ENCODE measurements at places on chromosomes 6 and 20. TPM values are rescaled to one million over a fixed set of nuclear protein-coding genes. Genes with fewer than 3 reads are reported as not detected.

DNA sequence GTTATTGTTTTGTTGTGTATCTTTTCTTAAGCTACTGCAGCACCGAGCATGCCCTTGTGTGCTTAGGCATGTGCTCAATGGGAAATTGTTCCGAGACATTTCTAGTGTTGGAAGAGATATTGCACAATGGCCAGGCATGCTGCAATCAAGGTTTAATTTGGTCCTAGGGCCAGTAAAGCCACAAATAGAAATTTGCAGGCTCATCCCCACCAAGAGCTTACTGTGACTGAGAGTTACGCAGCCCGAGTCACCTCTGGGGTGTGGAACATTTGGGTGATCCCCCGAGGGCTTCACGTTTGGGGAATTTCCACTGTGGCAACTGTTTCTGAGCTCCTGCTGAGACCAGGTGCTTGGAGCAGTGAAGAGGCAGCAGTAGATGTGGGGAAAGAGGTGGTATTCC, 65.8 kb downstream of the ADTRP start:
- no peak for DNase-seq

GRCh38 chr6:27297857-27298730, 14.0 kb downstream of the POM121L2 start:
- DNase-seq = no peak

DNA sequence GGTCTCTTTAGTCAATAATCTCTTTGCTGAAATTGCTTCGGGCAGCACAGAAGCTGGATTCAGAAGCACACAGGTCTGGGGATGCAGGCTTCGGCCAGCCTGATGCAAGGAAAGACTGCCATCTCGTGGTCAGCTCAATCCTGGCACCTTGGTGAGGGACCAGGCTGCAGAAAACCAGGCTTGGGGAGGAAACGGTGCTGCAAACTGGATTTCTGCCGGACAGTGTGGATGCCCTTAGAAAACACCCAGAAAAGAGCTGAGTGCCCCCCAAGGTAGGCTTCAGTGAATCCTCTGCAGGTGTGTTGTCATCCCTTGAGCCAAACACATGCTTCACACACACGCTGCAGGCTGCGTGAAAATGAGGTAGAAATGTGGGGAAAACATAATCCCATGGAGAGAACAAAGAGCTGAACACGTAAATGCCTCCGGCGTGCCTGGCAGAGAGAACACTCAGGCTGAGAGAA, 89.8 kb upstream of the PAX1 start:
- DNase-seq = peak; percentile 66

DNA sequence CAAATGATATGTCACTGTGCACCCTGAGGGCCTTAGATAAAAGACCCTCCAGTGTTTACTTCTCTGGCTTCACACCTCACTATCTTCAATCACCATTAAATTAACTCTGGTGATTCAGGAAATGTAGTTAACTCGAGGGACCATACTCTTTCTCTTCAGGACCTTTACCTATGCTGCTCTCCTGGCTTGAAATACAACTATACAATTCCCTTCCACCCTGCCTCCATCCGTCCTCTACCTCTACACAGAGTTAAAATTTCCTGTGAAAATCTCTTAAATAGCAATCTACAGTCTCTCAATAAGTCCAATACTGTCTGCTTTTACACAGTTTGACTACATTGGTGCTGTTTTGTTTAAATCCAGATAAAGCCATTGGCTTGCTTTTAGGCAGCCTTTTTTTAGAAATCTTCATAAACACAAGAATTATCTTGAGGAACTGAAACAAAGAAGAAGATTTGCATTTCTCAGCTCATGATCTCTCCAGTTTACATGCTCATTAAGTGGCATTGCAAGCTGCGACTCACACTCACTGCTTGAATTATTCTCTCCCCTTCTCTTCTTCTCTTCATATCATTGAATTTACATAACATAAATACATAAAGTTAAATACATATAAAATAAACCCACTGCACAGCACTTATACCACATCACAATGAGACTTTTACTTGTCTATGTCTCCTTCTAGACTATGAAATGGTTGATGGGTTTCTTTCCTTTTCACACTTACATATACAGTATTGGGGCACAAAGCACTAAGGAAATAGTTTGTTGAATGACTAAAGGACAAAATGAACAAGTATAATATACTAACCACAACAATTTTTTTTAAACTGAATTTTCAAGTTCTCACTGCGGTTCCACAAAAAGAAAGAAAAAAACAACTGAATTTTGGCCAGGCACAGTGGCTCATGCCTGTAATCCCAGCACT, 239.0 kb upstream of the KCNQ5 start:
- no peak for DNase-seq

Gene IL20RA
- 0.84 TPM for total RNA-seq

Gene LAMA5
- total RNA-seq = 252 TPM

DNA sequence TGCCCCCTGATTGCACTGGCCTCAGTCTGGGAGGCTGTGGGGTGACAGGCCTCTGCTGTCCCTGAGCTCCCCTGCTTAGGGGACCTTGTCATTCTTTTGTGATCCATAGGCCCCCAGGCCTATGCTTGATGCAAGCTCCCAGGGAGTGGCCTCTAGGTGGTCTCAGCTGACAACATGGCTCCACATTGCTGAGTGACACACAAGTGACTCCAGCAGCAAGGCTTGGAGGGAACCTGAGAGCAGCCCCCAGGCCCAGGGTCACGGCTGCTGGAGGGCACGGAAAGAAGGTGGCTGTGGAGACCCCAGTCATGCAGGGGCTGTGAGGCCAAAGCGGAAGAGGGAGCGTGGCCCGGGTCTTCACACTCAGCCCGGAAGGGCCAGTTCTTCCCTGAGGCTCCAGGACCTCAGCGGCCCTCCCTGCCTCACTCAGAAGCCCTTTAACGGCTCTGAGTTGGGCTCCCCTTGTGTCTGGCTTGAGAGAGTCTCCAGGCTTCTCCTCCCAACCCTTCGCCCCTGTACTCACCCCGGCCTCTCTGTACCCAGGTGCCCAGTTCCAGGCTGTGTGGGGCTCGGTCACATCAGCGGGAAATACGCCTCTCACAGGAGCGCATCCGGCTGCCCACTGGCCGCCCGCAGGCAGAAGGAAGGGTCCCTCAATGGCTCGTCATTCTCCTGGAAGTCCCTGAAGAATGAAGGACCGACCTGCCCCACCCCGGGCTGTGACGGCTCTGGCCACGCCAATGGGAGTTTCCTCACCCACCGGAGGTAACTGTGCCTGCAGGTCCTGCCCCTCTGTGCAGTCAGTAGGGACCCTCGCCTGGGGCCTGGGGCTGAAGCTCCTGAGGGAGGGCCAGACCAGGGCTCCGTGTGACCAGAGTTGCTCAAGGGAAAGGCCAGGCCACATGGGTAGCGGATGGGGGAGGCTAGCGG, 23.7 kb upstream of the PCMTD2 start:
- no peak for DNase-seq

Gene SLC26A8
- not detected for total RNA-seq

Gene SNPH
- 2.7 TPM for total RNA-seq

GRCh38 chr6:140276133-140276532, 901.7 kb upstream of the CITED2 start:
- DNase-seq = no peak

- no peak for DNase-seq
These were observed 607.6 kb upstream of the MAN1A1 start for GRCh38 chr6:119957195-119957594.

DNA sequence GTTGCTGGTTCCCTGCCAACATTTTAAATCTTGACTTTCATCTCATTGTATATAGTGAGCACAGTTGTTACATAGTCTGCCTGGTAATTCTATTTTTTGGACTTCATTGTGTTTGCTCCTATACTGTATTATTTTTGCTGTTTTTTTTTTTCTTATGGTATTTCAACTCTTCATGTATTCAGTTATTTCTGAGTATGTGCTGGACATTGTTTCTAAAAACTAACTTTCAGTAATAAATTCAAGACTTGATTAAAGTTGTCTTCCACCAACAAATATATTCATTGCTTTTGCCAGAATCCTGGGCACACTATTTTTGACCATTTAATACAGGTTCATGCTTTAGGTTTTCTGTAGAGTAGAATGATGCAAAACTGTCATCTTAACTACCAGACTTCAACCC, 698.3 kb downstream of the MAFB start:
- DNase-seq = no peak

Gene RNF144B
- 3.1 TPM for total RNA-seq

GRCh38 chr6:4883298-4883697, 107.1 kb downstream of the CDYL start:
- DNase-seq = no peak

Gene JPH2
- total RNA-seq = 0.24 TPM

- no peak for DNase-seq
These were observed 75.2 kb downstream of the SLC16A10 start for GRCh38 chr6:111162504-111162903.

DNA sequence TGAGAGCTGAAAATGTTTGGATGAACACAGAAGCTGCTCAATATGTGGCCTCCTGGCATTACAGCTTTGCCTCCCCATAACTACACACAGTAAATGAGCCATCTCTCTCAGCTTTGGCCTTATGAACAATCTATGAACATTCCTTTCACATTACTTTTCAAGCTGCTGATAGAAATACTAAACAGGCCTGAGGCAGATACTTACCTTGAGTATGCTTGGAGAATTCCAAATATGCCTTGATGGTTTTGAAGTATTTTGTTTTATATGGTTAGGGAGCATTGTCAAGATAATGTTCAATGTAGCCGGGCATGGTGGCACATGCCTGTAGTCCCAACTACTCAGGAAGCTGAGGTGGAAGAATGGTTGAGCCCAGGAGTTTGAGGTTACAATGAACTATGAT, 104.5 kb downstream of the CD24 start:
- DNase-seq = no peak

GRCh38 chr6:90574610-90575009, 12.3 kb downstream of the MAP3K7 start:
- DNase-seq = no peak

GRCh38 chr6:167285077-167285770, 5.9 kb upstream of the UNC93A start:
- DNase-seq = no peak

- DNase-seq = no peak
These were observed 42.0 kb downstream of the TPD52L1 start for GRCh38 chr6:125195526-125195925.

Gene ECT2L
- total RNA-seq = not detected

- DNase-seq = no peak
These were observed 40.3 kb upstream of the IL20RA start for GRCh38 chr6:137084865-137085617.

GRCh38 chr6:97198046-97198565, 84.9 kb downstream of the MMS22L start:
- no peak for DNase-seq

GRCh38 chr6:111765763-111766162, 107.5 kb downstream of the FYN start:
- no peak for DNase-seq

GRCh38 chr6:145948878-145949613, 15.1 kb downstream of the SHPRH start:
- no peak for DNase-seq

Gene SLC22A3
- total RNA-seq = 1.7 TPM

DNA sequence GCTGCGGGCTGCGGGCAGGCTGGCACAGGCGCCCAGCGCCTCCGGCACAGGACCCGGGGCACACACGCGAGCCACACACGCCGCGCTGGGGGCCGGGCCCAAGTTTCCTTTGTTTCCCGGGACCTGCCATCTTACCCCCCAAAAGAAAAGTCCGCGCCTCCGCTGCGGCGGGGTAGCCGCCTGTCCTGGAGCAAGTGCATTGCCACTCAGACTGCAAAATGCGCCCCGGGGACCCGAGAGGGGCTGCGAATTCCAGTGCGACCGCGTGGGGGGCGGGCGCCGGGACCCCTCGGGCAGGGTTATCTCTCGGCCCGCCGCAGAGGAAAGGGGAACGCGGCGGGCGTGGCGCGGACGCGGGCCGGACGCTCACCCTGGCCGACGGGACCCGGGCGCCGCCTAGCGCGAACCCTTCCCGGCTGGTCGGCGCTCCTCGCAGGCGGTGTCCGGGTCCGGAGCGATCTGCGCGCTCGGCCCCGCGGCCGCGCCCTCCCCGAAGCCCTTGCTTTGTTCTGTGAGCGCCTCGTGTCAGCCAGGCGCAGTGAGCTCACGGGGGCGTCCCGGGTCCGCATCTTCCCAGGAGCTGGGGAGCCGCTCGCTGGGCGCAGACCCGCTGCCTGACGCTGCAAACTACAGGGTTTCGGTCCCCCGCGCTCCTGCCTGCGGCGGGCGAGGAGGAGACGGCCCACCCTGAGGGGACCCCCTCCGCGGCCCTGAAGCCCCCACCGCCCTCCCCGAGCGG, 639 bp upstream of the CD24 start:
- DNase-seq = peak; percentile 72

- DNase-seq = no peak
These were observed 6.1 kb downstream of the MMP24 start for GRCh38 chr20:35232575-35232974.

- DNase-seq = no peak
These were observed 123.7 kb upstream of the NHSL1 start for GRCh38 chr6:138622967-138623366.

Gene APOM
- total RNA-seq = 7.1 TPM

GRCh38 chr20:10369723-10370090, 64.3 kb downstream of the MKKS start:
- no peak for DNase-seq

Gene PI3
- not detected for total RNA-seq

Gene NFKBIE
- total RNA-seq = 7.1 TPM

All from progenitor cell of endocrine pancreas (in vitro differentiated cells).